T-helper 2 cell (primary cell): ENCODE measurements at places on chromosomes 16 and 17.

DNA sequence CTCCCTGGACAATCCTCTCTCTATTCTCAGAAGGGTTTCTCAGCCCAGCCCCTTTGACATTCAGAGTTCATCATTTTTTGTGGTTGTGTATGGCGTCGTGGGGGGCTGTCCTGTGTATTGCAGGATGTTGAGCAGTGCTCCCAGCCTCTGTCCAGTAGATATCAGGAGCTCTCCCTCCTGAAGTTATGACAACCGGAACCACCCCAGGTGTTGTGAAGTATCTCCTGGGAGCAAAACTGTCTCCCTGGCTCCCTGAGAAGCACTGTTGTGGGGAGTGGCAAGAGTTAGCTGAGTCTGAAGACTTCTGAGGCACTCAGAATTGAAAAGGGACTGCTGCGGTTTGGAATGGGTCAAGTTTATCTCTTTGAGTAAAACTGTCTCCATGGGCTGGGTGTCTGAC is 55.9 kb upstream of the MGAT5B start:
- no peak for DNase-seq

DNA sequence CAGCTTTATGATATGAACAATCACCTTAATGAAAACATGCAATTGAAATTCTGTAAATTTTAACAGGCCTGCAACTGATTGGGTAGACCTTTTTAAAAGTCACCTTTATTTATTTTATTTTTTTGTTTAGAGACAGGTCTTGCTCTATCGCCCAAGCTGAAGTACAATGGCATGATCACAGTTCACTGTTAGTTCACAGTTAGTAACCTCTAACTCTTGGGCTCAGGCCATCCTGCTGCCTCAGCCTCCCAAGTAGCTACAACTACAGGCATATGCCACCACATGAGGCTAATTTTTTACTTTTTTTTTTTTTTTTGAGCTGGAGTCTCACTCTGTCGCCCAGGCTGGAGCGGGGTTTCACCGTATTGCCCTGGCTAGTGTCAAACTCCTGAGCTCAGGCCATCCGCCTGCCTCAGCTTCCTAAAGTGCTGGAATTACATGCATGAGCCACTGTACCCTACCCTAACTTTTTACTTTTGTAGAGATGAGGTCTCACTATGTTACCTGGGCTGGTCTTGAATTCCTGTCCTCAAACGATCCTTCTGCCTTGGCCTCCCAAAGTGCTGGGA is 28.0 kb downstream of the AP1G1 start:
- DNase-seq = no peak

- no peak for DNase-seq
Measured at GRCh38 chr16:30903002-30903401, 6.6 kb downstream of the CTF1 start.

DNA sequence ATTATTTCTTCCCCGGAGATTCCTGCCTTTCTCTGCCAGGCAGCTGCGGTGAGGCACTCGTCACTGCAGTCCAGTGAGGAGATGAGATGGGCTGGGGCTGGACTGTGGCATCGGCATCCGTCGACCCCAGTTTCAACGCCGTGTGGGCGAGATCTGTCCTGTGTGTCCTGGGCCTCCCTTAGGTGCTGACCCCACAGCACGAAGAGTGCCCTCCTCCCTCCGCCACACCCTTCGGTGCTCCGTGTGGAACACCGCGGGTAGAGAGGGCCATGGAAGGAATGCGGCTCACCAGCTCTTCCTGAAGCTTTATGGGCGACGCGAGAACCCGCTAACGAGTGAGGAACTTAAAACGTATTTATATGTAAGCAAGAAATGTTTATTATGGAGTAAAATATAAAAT is 17.6 kb downstream of the ACSF3 start:
- DNase-seq = no peak

- DNase-seq = no peak
Measured at GRCh38 chr17:52505601-52506000, 347.1 kb upstream of the CA10 start.

GRCh38 chr16:6888531-6888930 is 444.1 kb upstream of the RBFOX1 start:
- DNase-seq = no peak

DNA sequence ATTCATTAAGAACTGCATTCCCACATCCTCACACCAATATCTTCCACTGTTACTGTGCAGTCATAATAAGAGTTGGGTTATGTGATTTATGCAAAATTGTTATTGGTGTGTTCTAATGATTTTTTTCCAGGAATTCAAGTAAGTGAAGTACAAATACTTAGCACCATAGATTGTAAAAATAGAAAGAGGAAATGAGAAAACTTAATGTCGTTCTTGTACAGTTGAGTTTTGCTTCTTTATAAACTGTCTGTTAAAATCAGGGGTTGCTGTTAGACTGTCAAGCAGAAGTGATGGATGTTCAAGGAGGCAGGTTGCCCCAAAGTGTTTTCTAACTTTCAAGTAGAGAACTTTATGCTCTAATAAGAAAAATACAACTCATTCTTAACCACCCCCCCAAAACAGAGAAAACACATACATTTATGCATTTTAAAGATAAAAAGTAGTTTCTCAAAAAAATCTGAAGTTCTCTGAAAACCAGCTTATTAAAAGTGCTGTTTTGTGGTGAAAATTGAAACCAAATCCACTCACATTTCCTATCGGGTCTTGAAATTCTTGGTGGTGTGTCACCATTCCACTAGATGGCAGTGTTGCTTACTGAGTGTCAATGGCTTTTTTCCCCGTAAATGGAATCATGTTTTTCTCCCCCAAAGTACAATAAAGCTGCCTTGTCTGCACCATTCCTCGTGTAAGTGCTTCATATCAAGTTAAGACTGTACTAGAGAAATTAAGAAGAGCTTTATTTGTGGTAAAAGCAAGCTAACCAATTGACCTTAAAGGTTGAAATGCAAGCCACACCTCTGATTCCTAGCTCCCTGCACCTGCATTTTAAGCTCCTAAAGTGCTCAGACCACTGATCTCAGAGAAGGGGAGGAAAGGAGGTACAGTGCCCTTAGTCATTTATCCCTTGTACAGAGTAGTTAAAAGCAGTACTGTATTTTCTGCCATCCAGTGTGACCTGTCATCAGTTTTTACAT is 4.7 kb upstream of the IGSF6 start:
- DNase-seq = peak; percentile 16

DNA sequence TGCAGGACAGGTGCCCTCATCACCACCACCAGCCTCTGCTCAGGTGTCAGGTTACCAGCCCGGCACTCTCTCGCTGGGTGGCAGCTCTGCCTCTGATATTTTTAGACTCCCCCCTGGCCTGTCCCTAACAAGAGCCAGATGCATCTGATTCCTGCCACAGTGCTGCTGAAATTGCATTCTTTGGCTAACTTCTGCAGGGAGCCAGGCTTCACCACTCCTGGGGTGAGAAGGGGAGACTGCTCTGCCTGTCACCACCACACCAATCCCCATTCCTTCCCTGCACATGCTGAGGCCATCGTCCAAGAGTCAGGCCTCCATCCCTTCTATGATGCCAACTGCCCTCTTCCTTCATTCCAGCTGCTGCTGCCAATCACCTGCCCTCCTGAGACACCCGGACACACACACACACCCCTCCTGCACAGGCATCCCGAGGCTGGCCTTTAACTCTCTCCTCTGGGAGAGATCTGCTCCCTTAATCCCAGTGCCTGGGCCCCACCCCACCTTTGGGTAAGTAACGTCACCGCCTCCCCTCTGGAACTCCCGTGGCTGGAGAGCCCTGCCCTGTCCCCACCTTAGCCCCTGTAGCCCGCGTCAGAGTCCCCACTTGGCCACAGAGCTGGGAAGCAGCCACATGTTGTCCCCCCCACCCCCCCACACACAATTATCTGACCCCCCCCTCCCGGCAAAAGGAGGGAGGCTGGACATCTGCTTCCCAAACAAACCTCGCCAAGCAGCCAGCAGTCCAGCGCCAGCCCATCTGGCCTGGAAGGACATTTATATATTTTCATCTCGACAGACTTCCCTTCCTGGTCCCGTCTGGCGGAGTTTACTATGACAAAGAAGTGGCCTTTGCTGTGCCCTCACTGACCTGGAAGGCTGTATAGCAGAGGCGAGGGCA is 2.8 kb downstream of the EMP2 start:
- no peak for DNase-seq

GRCh38 chr17:19766421-19767270 is 18.5 kb upstream of the ALDH3A1 start:
- DNase-seq = peak; percentile 49
